ENCODE measurements at places on chromosomes 16 and 17.
A peak's percentile ranks its signal among the peaks of the same experiment; 100 is the strongest.

GRCh38 chr17:77182205-77183172 is 41.7 kb downstream of the SEC14L1 start:
- DNase-seq = no peak

DNA sequence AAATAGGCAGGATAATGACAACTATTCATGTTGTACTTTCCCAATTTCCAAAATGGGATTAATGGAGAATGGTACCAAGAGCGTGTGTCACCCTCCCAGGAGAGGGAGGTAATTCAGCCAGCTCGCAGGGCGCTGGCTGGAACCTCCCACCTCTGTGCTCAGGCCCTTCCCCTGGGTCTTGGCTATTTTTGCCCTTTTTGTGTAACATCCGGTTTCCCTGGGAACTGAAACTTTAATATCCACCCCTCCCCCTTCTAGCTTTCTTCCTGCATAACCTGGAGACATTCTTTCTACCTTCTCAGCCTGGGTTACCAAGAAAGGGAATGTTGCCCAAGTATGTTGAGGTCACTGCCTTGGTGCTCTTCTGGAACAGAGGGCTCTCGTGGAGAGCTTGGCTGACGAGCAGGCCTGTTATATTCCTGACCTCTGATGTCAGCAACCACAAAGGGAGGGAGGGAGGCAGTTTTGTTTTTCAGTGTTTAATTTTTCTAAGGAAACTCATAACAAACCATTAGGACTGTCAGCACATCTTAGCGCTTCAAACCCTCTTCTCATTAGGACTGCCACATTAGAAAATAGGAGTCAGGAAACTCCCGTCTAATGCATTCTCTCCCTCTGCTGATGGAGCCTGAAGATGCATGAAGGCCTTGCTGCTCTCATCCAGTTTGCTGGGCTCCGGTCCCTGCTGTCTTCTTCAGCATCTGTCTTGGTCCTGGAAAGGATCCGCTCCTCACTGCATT is 25.6 kb downstream of the ITGB3 start:
- peak; percentile 91 for DNase-seq

GRCh38 chr17:58344791-58345157 is 7.2 kb downstream of the SUPT4H1 start:
- DNase-seq = no peak

DNA sequence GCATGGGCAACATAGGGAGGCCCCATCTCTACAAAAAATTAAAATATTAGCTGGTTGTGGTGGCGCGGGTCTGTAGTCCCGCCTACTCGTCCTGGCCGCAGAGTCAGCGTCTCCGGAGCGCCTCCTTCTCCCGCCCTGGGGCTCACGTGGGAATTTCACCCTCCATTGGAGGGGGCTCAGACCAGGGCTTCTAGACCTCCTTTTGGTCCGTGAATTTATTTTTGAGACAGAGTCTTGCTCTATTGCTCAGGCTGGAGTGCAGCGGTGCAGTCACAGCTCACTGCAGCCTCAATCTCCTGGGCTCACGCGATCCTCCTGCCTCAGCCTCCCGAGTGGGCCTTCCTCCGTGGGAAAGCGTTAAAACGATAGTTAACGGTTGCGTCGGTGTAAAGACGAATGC is 394 bp upstream of the NME4 start:
- no peak for DNase-seq

GRCh38 chr16:7051591-7052349 is 280.9 kb upstream of the RBFOX1 start:
- DNase-seq = no peak

All from BJ (cell line).